ENCODE measurements at places on chromosomes 3 and 15. TPM values are rescaled to one million over a fixed set of nuclear protein-coding genes. Genes with fewer than 3 reads are reported as not detected.

Gene CPN2
- not detected for polyA plus RNA-seq

Gene TM6SF1
- 2.7 TPM for polyA plus RNA-seq

Gene P4HTM
- polyA plus RNA-seq = 64.8 TPM

Gene SST
- polyA plus RNA-seq = 140 TPM

Gene TGM5
- not detected for polyA plus RNA-seq

Gene TOMM70
- polyA plus RNA-seq = 32.7 TPM

Gene CRYGS
- 0.34 TPM for polyA plus RNA-seq

Gene ROPN1
- not detected for polyA plus RNA-seq

Gene OXTR
- 0.42 TPM for polyA plus RNA-seq

Gene NUTM1
- not detected for polyA plus RNA-seq

Gene EFCC1
- polyA plus RNA-seq = 0.97 TPM

Gene ATP13A5
- polyA plus RNA-seq = not detected

Gene LRIG1
- polyA plus RNA-seq = 53.8 TPM

Gene C2CD4A
- 0.24 TPM for polyA plus RNA-seq

Gene MB21D2
- polyA plus RNA-seq = 12.2 TPM

Gene SLC12A1
- polyA plus RNA-seq = not detected

Gene MEX3B
- 15.7 TPM for polyA plus RNA-seq

Gene SERPINI2
- polyA plus RNA-seq = not detected

Gene GOLGA8M
- not detected for polyA plus RNA-seq

Gene ZBBX
- polyA plus RNA-seq = not detected

Gene HDAC11
- 54.1 TPM for polyA plus RNA-seq

Gene SHF
- 93.7 TPM for polyA plus RNA-seq

Gene PKM
- 979 TPM for polyA plus RNA-seq

Gene EIF4G1
- polyA plus RNA-seq = 183 TPM

Gene DLEC1
- 0.19 TPM for polyA plus RNA-seq

Gene ISLR
- polyA plus RNA-seq = 13.7 TPM

Gene STAC
- polyA plus RNA-seq = 13.9 TPM

Gene REC114
- not detected for polyA plus RNA-seq

Gene ZNF662
- 1.4 TPM for polyA plus RNA-seq

Gene ACAD11
- polyA plus RNA-seq = 2.8 TPM

Gene GOLGA8A
- polyA plus RNA-seq = 2.0 TPM

Gene ECE2
- 9.5 TPM for polyA plus RNA-seq

Gene NANOGP8
- not detected for polyA plus RNA-seq

Gene GXYLT2
- polyA plus RNA-seq = 0.88 TPM

Gene SLC15A2
- polyA plus RNA-seq = 2.9 TPM

Gene UROC1
- polyA plus RNA-seq = 0.10 TPM

Gene KCNH8
- 1.5 TPM for polyA plus RNA-seq

Gene B2M
- polyA plus RNA-seq = 864 TPM

Gene KLHL40
- not detected for polyA plus RNA-seq

Gene KBTBD13
- not detected for polyA plus RNA-seq

Gene UPK1B
- 0.37 TPM for polyA plus RNA-seq

Gene ANKUB1
- polyA plus RNA-seq = not detected

Gene GOLGA6A
- polyA plus RNA-seq = not detected

Gene CIP2A
- 3.7 TPM for polyA plus RNA-seq

Gene LRRC3B
- polyA plus RNA-seq = 4.8 TPM

All from brain (organoid and tissue), 16 donors.